ENCODE measurements at places on chromosomes 7 and 10. TPM values are rescaled to one million over a fixed set of nuclear protein-coding genes. Genes with fewer than 3 reads are reported as not detected.

DNA sequence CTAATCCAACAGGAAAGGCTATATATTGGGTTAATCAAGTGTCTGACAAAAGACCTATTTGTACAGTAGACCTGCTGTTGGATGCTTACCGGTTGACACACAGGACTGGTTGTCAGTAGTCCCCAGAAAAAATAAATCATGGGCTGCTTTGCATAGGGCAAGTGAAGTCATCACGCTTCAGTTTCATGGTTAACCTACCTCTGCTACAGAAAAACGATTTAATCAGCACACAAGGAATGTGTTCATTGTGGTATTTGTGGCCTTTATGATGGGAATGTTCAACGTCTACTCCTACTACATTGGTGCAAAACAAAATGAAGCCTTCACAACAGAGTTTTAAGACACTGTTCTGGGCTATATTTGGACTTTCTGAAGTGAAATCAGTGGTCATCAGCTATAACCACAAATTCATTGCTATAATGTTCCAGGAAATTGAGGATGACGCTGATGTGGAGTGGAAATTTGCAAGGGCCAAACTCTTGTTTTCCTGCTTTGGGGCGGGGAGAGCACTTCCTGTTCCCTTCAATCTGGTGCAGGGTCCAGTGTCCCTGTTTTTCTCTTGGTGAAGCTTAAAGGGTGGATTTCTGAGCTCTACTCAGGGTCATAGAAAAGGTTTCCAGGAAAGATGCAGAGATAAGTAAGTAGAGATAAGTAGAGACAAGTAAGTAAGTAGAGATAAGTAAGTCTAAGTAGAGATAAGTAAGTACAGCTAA is 39.3 kb upstream of the GGCT start:
- H3K4me3 ChIP-seq = no peak overlapping the region
- no peak for DNase-seq
- H3K27me3 ChIP-seq = no peaks in the 10 kb centered on the region
- no peaks in the 10 kb centered on the region for H3K36me3 ChIP-seq
- H3K27ac ChIP-seq = no peak overlapping the region

DNA sequence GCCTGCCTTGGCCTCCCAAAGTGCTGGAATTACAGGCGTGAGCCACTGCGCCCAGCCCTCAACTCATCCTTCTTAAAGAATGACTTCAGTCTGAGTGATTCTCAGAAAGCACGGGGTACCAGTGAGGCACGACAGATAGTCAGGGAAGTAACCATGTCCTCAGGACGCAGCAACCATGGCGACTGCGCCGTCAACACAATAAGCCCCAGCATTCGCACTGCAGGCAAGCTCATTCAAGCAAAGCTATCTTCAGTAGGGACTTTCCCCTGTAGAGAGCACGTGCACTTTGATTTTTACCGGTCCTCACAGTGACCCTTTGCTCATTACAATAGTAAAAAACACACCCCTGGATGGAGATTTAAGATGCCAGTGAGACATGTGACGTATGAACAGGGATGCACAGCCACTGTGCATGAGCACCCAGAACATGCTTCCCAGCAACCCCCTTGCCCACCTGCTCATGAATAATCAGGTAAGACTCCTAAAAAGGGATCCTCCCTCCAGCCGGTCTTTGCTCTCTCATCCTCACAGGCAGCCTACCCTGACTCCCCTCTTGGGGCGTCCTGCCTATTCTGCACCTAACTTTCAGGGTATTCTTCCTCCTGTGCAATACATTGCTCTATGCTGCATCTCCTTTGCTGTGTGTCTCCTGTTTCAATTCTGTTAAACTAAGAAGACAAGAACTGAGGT is 9.1 kb downstream of the WDR86 start:
- no peak for DNase-seq
- H3K27ac ChIP-seq = no peak overlapping the region
- peaks cover 26% of the 10 kb centered on the region for H3K4me1 ChIP-seq
- H3K27me3 ChIP-seq = peaks cover 1% of the 10 kb centered on the region

- H3K4me1 ChIP-seq = peaks cover 10% of the 10 kb centered on the region
- H3K4me3 ChIP-seq = no peak overlapping the region
- no peaks in the 10 kb centered on the region for H3K36me3 ChIP-seq
- H3K27ac ChIP-seq = no peak overlapping the region
- no peak for DNase-seq
Observed at GRCh38 chr7:105218939-105219770, 169.6 kb downstream of the SRPK2 start.

DNA sequence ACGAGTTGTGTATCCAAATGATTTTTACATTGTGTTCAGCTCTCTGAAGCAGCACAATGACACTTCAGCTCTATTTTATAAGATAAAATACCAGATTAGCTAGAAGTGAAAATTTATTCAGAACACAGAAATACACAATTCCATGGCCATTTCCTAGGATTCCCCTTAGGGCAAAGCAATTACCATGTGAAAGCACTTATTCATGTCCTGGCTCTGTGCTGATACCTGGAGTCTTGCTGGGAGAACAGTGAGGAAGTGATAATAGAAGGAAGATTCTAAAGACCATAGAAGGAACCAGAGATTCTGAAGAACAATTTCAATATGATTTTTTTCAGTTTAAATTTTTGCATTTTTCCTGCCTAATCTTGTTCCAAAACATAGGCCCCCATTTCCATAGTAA is 657.4 kb upstream of the ZWINT start:
- H3K4me3 ChIP-seq = no peak overlapping the region
- no peaks in the 10 kb centered on the region for H3K4me1 ChIP-seq
- H3K36me3 ChIP-seq = no peaks in the 10 kb centered on the region

GRCh38 chr7:137967143-137968018 is 34.5 kb downstream of the CREB3L2 start:
- no peaks in the 10 kb centered on the region for H3K27me3 ChIP-seq
- peak overlapping the region; percentile 57 for H3K27ac ChIP-seq
- peak overlapping the region; percentile 41 for H3K4me3 ChIP-seq
- H3K4me1 ChIP-seq = peaks cover 98% of the 10 kb centered on the region
- DNase-seq = peak; percentile 84
- H3K36me3 ChIP-seq = peaks cover 6% of the 10 kb centered on the region

- no peak for DNase-seq
- no peaks in the 10 kb centered on the region for H3K36me3 ChIP-seq
- no peaks in the 10 kb centered on the region for H3K4me1 ChIP-seq
- no peaks in the 10 kb centered on the region for H3K27me3 ChIP-seq
Observed at GRCh38 chr10:15705298-15705697, 14.4 kb downstream of the ITGA8 start.

DNA sequence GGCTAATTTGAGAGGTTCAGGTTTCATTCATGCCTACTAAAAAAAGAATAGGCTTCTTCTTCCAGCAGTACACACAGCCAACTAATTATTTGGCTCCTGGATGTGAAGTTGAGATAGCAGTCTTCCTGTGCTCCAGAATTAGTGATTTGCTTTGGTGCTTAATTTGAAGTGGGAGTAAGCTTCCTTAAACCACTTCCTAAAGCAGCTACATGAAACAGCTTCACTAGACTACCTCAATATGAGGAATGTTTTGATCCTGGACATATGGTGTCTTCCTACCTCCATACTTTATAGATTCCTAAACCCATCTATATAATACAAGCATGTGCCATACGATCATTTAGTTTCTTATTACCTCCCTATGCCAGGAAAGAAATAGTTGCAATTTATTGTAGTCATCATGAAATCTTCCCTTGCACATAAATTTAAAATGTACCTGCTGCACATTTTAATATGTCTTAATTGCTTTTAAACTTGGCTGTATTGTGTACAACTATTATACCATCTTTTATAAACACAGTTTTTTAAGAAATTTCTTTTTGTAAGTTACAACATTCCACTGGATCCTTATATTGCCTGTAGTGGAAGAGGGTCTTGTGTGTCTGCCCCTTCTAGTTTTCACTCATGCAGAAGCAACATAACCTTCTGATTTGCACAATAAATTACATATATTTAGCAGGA is 8.6 kb downstream of the VIM start:
- no peak for DNase-seq
- H3K4me3 ChIP-seq = no peak overlapping the region
- H3K4me1 ChIP-seq = 0 out of 2 replicates have a peak, but pooled peaks cover 2% of the 10 kb centered on the region
- no peak overlapping the region for H3K27ac ChIP-seq
- H3K36me3 ChIP-seq = no peaks in the 10 kb centered on the region
- H3K27me3 ChIP-seq = no peaks in the 10 kb centered on the region

- peak overlapping the region; percentile 55 for H3K4me3 ChIP-seq
- peaks cover 85% of the 10 kb centered on the region for H3K27me3 ChIP-seq
- no peak overlapping the region for H3K27ac ChIP-seq
Observed at GRCh38 chr10:117167789-117168674, 29.3 kb upstream of the KCNK18 start.

GRCh38 chr10:58967551-58968388 is 208.7 kb upstream of the PHYHIPL start:
- H3K4me3 ChIP-seq = peak overlapping the region; percentile 55
- peak overlapping the region; percentile 77 for H3K27ac ChIP-seq
- peak; percentile 93 for DNase-seq
- no peaks in the 10 kb centered on the region for H3K27me3 ChIP-seq
- H3K36me3 ChIP-seq = no peaks in the 10 kb centered on the region

- DNase-seq = no peak
- no peaks in the 10 kb centered on the region for H3K4me1 ChIP-seq
- H3K36me3 ChIP-seq = no peaks in the 10 kb centered on the region
- H3K27me3 ChIP-seq = no peaks in the 10 kb centered on the region
- H3K4me3 ChIP-seq = no peak overlapping the region
Observed at GRCh38 chr10:7475046-7475911, 64.4 kb upstream of the SFMBT2 start.

DNA sequence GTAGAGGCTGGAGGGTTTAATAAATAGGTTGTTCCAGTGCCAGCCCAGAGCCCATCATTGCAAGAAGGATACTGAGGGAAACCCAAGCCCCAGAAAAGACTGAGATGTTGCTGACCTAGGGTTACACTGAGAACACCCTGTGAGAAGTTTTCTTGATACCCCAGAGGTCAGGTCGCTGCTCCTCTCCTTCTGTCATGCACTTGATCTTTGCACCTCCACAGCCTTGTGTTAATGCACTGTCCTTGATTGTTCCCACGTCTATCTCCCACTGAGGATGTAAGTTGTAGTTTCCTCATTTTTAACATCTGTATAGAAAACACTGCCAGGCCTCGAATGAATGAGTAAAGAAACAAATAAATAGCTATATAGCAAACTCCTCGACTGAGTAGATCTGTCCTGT is 195.3 kb upstream of the AHR start:
- H3K27me3 ChIP-seq = no peaks in the 10 kb centered on the region
- no peak overlapping the region for H3K27ac ChIP-seq
- H3K4me3 ChIP-seq = no peak overlapping the region
- H3K4me1 ChIP-seq = peaks cover 50% of the 10 kb centered on the region
- H3K36me3 ChIP-seq = no peaks in the 10 kb centered on the region
- DNase-seq = no peak

GRCh38 chr7:141943846-141944245 is 2.9 kb downstream of the CLEC5A start:
- no peaks in the 10 kb centered on the region for H3K27me3 ChIP-seq
- no peak for DNase-seq
- H3K27ac ChIP-seq = no peak overlapping the region
- H3K4me3 ChIP-seq = no peak overlapping the region
- H3K36me3 ChIP-seq = no peaks in the 10 kb centered on the region

DNA sequence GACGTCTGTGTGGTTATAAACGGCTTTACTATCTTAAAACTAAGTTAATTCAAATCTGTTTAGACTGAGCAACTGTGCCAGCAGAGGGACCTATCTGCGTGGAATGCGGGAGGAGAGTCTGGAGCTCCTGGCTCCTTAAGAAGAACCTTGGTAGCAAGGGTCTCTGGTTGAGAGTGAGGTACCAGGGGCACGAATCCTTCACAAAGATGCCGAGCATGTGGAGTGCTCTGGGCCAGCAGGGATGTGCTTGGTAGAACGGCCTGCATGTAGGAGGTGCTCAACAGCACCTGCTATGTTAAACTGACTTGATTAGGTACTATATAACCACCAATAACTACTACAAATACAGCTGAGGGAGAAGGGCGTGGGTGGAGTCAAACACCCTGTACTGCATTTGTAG is 102.6 kb downstream of the VIPR2 start:
- no peaks in the 10 kb centered on the region for H3K36me3 ChIP-seq
- no peak overlapping the region for H3K27ac ChIP-seq
- no peak for DNase-seq
- no peaks in the 10 kb centered on the region for H3K4me1 ChIP-seq

- H3K27me3 ChIP-seq = no peaks in the 10 kb centered on the region
- no peak overlapping the region for H3K27ac ChIP-seq
- no peak for DNase-seq
- H3K4me3 ChIP-seq = no peak overlapping the region
- H3K36me3 ChIP-seq = no peaks in the 10 kb centered on the region
Observed at GRCh38 chr10:13950543-13950939, 363.8 kb downstream of the PRPF18 start.

DNA sequence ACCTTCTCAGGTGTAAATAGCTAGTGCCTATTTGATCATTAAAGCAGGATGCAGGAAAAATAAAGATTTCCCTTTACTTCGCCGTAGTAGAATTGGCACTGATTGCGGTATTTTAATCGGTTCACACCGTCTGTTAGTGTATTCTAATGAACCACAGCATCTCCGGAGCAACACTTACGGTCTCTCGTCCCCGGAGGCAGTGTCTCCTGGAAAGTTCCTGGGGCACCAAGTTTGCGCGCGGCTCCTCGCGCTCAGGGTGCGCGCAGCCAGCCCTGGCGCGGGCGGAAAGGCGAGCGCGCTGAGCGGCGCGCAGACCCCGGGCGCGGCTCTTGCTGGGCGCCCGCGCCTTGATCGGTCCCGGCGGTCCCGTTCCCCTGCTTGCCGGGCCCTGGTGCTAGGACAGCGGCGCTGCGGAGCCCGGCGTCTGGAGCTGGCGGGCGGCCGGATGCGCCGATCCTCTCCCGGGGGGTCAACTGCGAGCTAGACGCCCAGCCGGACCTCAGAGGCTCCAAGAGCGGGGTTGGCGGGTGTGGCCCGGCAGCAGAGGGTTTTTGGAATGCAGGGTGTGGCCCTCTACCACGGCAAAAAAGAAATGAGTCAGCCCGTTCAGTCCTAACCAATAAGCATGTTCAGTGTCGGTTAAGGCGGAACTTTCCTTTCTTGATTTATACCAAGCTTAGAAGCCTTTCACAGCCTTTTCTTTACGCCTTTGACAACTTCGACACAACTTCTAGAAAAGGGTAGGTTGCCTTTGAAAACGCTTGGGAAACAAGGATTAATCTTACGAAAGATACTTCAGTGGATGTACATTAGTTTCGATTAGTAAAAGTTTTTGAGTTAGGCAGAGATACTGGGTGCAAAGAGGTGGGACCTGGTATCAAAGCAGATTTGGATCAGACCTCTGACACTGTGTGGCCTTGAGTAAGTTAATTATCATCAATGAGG is 166.8 kb upstream of the ASAH2 start:
- no peaks in the 10 kb centered on the region for H3K36me3 ChIP-seq
- H3K27ac ChIP-seq = peak overlapping the region; percentile 46
- peak overlapping the region; percentile 69 for H3K4me3 ChIP-seq
- H3K27me3 ChIP-seq = no peaks in the 10 kb centered on the region
- peaks cover 52% of the 10 kb centered on the region for H3K4me1 ChIP-seq

CPXM2 gene
- not detected for total RNA-seq

CALHM3 gene
- total RNA-seq = not detected

MARVELD1 gene
- not detected for total RNA-seq

GBX1 gene
- total RNA-seq = not detected

FAM25C gene
- total RNA-seq = not detected

TRIL gene
- total RNA-seq = 0.45 TPM

TAS2R3 gene
- total RNA-seq = 0.55 TPM

KCNH2 gene
- total RNA-seq = not detected
